ENCODE measurements at places on chromosomes 13 and 19. TPM values are rescaled to one million over a fixed set of nuclear protein-coding genes. Genes with fewer than 3 reads are reported as not detected.

GRCh38 chr13:68481130-68481529 lies 1251.0 kb upstream of the PCDH9 start:
- DNase-seq = no peak
- no peak overlapping the region for H3K27ac ChIP-seq
- H3K27me3 ChIP-seq = no peaks in the 10 kb centered on the region
- no peaks in the 10 kb centered on the region for H3K36me3 ChIP-seq
- no peak overlapping the region for H3K4me3 ChIP-seq

GRCh38 chr13:69306766-69307165 lies 800.9 kb upstream of the ATXN8OS start:
- H3K4me3 ChIP-seq = no peak overlapping the region
- no peak overlapping the region for H3K27ac ChIP-seq
- no peaks in the 10 kb centered on the region for H3K4me1 ChIP-seq
- no peaks in the 10 kb centered on the region for H3K27me3 ChIP-seq
- DNase-seq = no peak

GRCh38 chr13:53066411-53066810 lies 37.8 kb downstream of the OLFM4 start:
- H3K4me1 ChIP-seq = no peaks in the 10 kb centered on the region
- H3K27me3 ChIP-seq = no peaks in the 10 kb centered on the region
- H3K4me3 ChIP-seq = no peak overlapping the region
- H3K36me3 ChIP-seq = no peaks in the 10 kb centered on the region
- no peak for DNase-seq

DNA sequence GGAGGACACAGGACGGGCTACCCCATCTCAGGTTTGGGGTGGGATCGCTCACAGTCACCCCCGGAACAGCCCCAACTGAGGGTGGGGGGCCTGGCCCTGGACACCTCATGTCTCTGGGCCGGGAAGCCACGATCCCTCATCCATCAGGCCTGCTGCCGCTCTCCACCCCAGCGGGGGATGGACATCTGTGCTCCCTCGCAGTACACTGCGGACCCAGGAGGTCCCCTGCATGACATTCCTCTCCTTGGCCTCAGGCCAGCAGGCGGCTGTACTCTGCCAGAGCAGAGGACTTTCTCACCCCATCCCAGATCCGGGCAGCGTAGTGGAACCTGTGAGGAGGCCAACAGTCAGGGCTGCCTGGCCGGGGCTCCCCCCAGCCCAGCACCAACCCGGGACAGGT lies 15.5 kb downstream of the IRGC start:
- no peaks in the 10 kb centered on the region for H3K27me3 ChIP-seq
- H3K27ac ChIP-seq = no peak overlapping the region
- DNase-seq = no peak
- H3K4me3 ChIP-seq = no peak overlapping the region

GRCh38 chr13:98195054-98195791 lies 18.2 kb upstream of the RNF113B start:
- no peak overlapping the region for H3K4me3 ChIP-seq
- H3K4me1 ChIP-seq = peaks cover 65% of the 10 kb centered on the region
- no peaks in the 10 kb centered on the region for H3K27me3 ChIP-seq
- no peaks in the 10 kb centered on the region for H3K36me3 ChIP-seq
- H3K27ac ChIP-seq = no peak overlapping the region

GRCh38 chr19:23286477-23286876 lies 36.3 kb upstream of the ZNF724 start:
- no peaks in the 10 kb centered on the region for H3K4me1 ChIP-seq
- H3K27me3 ChIP-seq = no peaks in the 10 kb centered on the region
- no peak overlapping the region for H3K4me3 ChIP-seq
- H3K36me3 ChIP-seq = no peaks in the 10 kb centered on the region

DNA sequence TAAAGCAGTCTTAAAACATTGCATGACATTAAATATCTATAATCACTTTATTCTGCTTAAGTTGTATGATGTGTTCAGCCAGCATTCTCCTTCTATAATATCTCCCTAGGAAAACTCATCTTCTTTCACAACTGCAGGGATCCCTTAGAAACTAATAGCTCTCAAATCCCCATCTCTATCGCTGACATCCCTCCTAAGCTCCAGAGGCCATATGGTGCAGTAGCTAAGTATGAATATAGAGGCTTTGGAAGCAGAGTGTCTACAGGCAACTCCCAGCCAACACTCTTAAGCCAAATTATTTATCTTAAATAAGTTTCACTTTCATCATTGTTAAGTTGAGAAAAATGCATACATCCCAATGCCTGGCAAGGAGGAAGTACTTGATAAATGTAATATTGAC lies 349.5 kb upstream of the MIR17HG start:
- H3K4me1 ChIP-seq = no peaks in the 10 kb centered on the region
- H3K36me3 ChIP-seq = no peaks in the 10 kb centered on the region
- no peaks in the 10 kb centered on the region for H3K27me3 ChIP-seq
- H3K4me3 ChIP-seq = no peak overlapping the region
- H3K27ac ChIP-seq = no peak overlapping the region

DNA sequence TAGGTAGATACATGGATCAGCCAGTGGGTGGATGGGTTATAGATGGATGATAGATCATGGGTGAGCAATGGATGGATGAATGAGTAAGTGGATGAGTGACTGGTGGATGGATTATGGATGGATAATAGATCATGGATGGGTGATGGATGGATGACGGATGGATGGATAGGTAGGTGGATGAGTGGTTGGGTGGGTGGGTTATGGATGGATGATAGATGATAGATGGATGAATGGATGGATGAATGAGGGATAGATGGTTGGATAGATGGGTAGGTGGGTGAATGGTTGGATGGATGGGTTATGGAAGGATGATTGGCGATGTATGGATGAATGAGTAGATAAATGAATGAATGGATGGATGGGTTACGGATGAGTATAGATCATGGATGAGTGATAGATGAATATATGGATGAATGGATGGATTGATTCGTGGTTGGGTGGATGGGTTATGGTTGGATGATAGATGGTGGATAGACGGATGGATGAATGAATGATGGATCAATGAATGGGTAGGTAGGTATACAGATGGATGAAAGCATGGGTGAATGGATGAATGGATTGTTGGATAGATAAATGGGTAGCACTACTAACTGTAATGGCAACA lies 27.0 kb upstream of the PTPRS start:
- DNase-seq = no peak
- H3K4me1 ChIP-seq = no peaks in the 10 kb centered on the region
- H3K4me3 ChIP-seq = no peak overlapping the region
- H3K27me3 ChIP-seq = peaks cover 72% of the 10 kb centered on the region
- no peaks in the 10 kb centered on the region for H3K36me3 ChIP-seq

GRCh38 chr19:5867201-5868136 lies 2.9 kb downstream of the FUT5 start:
- DNase-seq = no peak
- H3K27me3 ChIP-seq = peaks cover 11% of the 10 kb centered on the region
- H3K4me3 ChIP-seq = no peak overlapping the region
- no peak overlapping the region for H3K27ac ChIP-seq
- no peaks in the 10 kb centered on the region for H3K36me3 ChIP-seq

- peak overlapping the region; percentile 0 for H3K4me3 ChIP-seq
- peaks cover 80% of the 10 kb centered on the region for H3K4me1 ChIP-seq
- DNase-seq = peak; percentile 51
Measured at GRCh38 chr19:47723581-47723940, 10.3 kb downstream of the EHD2 start.

DNA sequence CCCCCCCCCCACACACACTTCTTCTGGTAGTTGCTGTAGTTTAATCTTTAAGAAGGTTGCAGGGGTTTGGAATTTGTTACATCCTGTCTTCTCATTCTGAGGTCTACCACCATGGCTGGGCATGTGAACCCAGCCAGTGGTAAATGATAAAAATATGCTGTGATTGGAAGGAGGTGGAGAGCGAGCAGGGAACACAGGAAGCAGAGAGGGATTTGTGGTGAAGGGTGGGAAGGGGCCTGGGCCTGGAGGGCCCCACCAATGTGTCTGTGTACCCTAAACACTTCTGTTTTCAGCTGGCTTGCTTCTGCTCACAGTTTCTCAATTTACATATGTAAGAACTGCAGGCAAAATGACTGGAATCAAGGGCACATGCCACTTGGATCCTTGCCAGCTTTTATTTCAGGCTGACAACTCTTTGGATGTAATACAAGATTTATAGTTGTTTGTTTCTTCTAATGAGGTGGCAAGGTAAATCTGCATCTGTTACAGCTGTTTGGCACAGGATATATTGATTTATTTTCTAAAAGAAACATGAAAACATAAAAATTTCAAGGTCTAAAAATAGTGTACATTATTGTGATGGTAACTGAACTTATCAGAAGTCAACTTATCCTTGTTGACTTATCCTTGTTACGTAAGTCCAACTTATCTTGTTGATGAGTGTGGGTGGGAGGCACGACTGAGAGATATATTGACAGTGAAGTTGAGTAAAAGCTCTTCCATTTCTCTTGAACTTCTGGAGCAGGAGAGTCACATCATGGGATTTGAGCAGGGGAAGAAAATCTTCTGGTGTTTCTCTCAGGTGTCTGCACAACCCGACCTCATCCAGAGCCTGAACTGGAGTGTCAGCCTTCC lies 313.2 kb downstream of the SHISA2 start:
- no peaks in the 10 kb centered on the region for H3K27me3 ChIP-seq
- peaks cover 13% of the 10 kb centered on the region for H3K4me1 ChIP-seq

- no peak overlapping the region for H3K4me3 ChIP-seq
- H3K27ac ChIP-seq = no peak overlapping the region
- no peaks in the 10 kb centered on the region for H3K4me1 ChIP-seq
Measured at GRCh38 chr13:88866195-88866594, 1195.0 kb downstream of the SLITRK5 start.

The PRR22 gene
- polyA plus RNA-seq = 7.8 TPM

DNA sequence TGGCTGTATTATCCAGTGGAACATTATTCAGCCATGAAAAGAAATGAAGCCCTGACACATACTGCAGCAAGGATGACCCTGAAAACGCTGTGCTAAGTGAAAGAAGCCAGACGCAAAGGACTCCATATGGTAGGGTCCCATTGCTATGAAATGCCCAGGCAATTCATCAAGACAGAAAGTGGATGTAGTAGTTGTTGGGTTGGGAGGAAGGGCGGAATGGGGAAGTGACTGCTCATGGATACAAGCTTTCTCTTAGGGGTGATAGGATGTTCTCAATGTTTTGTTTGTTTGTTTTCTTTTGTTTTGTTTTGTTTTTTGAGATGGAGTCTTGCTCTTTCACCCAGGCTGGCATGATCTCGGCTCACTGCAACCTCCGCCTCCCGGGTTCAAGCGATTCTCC lies 11.1 kb upstream of the CEACAM16 start:
- no peak overlapping the region for H3K27ac ChIP-seq
- peaks cover 52% of the 10 kb centered on the region for H3K4me1 ChIP-seq
- DNase-seq = no peak
- no peak overlapping the region for H3K4me3 ChIP-seq
- peaks cover 6% of the 10 kb centered on the region for H3K36me3 ChIP-seq

GRCh38 chr13:65965501-65965900 lies 1264.6 kb downstream of the PCDH9 start:
- no peaks in the 10 kb centered on the region for H3K36me3 ChIP-seq
- H3K27me3 ChIP-seq = no peaks in the 10 kb centered on the region
- H3K27ac ChIP-seq = no peak overlapping the region
- no peak for DNase-seq
- no peak overlapping the region for H3K4me3 ChIP-seq

GRCh38 chr13:100520936-100521850 lies 67.4 kb downstream of the GGACT start:
- no peak overlapping the region for H3K4me3 ChIP-seq
- H3K27ac ChIP-seq = no peak overlapping the region
- no peak for DNase-seq

The EPN1 gene
- 74.6 TPM for polyA plus RNA-seq

- no peaks in the 10 kb centered on the region for H3K4me1 ChIP-seq
- no peaks in the 10 kb centered on the region for H3K36me3 ChIP-seq
- no peaks in the 10 kb centered on the region for H3K27me3 ChIP-seq
- no peak for DNase-seq
Measured at GRCh38 chr19:31223740-31224534, 125.3 kb downstream of the TSHZ3 start.

GRCh38 chr13:98529171-98529570 lies 47.7 kb downstream of the STK24 start:
- H3K36me3 ChIP-seq = no peaks in the 10 kb centered on the region
- no peak overlapping the region for H3K27ac ChIP-seq
- peaks cover 94% of the 10 kb centered on the region for H3K4me1 ChIP-seq
- no peak for DNase-seq
- no peaks in the 10 kb centered on the region for H3K27me3 ChIP-seq

The SIGLEC5 gene
- not detected for polyA plus RNA-seq

The SERP2 gene
- polyA plus RNA-seq = 9.3 TPM

- H3K4me3 ChIP-seq = no peak overlapping the region
- no peak overlapping the region for H3K27ac ChIP-seq
- H3K36me3 ChIP-seq = peaks cover 21% of the 10 kb centered on the region
- H3K27me3 ChIP-seq = no peaks in the 10 kb centered on the region
Measured at GRCh38 chr13:98521461-98522247, 55.3 kb downstream of the STK24 start.

The CGB5 gene
- not detected for polyA plus RNA-seq

GRCh38 chr13:111269508-111269907 lies 50.9 kb upstream of the TEX29 start:
- no peak overlapping the region for H3K4me3 ChIP-seq
- no peaks in the 10 kb centered on the region for H3K4me1 ChIP-seq
- H3K36me3 ChIP-seq = peaks cover 84% of the 10 kb centered on the region
- no peak for DNase-seq

DNA sequence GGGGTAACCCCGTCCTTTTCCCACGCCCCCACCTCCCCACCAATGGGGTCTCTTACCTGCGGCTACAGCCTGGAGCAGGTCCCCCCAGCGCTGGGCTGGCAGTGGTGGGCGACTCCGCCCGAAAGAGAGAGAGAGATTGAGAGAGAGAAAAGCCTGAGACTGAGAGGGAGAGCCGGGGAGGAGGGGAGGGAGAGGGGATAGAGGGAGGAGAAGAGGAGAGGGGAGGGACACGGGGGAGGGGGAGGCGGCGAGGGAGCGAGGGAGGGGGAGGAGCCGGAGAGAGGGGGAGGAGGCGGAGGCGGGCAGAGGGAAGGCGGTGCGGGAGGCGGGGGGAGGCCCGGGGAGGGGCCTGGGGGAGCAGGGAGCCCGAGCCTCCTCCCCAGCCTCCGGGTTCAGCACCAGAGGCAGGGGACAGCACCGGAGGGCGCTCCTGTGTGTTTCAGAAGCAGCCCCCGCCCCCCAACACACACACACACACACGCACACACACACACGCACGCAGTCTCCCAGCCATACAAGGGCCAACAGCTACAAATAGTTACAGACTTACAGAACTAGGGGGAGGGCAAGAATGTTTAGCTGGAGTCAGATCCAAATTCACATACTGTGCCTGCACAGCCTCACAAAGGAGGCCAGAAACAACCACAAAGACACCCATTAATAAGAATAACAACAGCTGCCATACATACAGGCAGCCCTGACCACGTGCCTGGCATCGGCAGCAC lies at the start of gene SLC8A2:
Gene SLC8A2, minus strand, starts transcription at position 161 of the 725 bp plus-strand sequence. CDS start 5,490 bp downstream, outside the sequence.
- H3K4me1 ChIP-seq = peaks cover 36% of the 10 kb centered on the region
- H3K4me3 ChIP-seq = peak within 1 kb of the TSS; percentile 32
- no peaks in the 10 kb centered on the region for H3K36me3 ChIP-seq
- H3K27ac ChIP-seq = no peak within 1 kb of the TSS

- H3K27me3 ChIP-seq = no peaks in the 10 kb centered on the region
- H3K36me3 ChIP-seq = no peaks in the 10 kb centered on the region
- no peak overlapping the region for H3K4me3 ChIP-seq
- no peak overlapping the region for H3K27ac ChIP-seq
- no peak for DNase-seq
- H3K4me1 ChIP-seq = no peaks in the 10 kb centered on the region
Measured at GRCh38 chr13:87570669-87571068, 100.5 kb upstream of the SLITRK5 start.

GRCh38 chr19:10566658-10567410 lies 1.0 kb upstream of the KRI1 start:
- H3K27ac ChIP-seq = peak overlapping the region; percentile 91
- H3K36me3 ChIP-seq = peaks cover 12% of the 10 kb centered on the region
- DNase-seq = peak; percentile 53
- H3K4me3 ChIP-seq = peak overlapping the region; percentile 82

The JAK3 gene
- 2.3 TPM for polyA plus RNA-seq

The CDC34 gene
- polyA plus RNA-seq = 82.1 TPM

All from stomach (tissue), 19 donors.